ENCODE measurements at places on chromosomes 12 and 14. TPM values are rescaled to one million over a fixed set of nuclear protein-coding genes. Genes with fewer than 3 reads are reported as not detected.

- DNase-seq: no peak
Measured at GRCh38 chr12:85733221-85733840, 102.9 kb downstream of the RASSF9 start.

GRCh38 chr12:43333644-43334043 lies 218.4 kb downstream of the ADAMTS20 start:
- DNase-seq: no peak

- DNase-seq: no peak
Measured at GRCh38 chr12:92621833-92622232, 81.0 kb upstream of the PLEKHG7 start.

DNA sequence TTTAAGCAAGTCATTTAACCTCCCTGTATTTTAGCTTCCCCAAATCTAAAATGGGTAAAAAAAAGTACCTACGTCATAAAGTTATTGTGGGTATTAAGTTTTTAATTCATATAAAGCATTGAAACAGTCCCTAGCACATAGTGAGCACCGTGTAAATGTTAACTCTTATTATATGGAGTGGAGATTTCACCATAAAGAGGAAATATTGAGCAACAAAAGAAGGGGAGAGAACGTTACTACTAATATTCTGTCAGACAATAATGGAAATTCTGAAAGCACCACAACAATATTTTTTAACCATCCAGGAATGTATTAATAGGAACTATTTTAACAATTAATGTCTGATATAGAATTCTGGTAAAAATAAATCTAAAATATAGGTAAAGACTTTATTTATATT lies 7.8 kb upstream of the CD163L1 start:
- no peak for DNase-seq

- DNase-seq: no peak
Measured at GRCh38 chr12:99383258-99383657, 264.3 kb upstream of the GARIN6 start.

The KLRD1 gene
- not detected for total RNA-seq

DNA sequence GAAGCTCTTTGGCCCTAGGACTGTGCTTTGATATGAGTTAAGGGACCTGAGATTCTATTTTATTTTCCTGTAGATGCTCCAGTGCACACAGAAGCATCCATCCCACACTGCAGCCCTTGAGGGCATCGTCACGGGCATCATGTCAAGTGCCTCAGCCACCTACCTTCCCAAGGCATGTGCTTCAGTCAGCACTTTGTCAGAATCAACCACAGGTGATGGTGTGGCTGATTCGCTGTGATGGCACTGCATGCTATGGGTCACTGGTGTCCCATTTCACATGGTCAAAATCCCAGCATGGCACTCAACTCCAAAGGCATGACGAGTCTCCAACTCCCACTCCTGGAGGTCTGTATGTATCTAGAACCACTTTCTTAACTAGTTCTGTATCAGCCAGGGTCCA lies 100.8 kb downstream of the AACS start:
- DNase-seq: no peak

Data from A172 (cell line).